ENCODE measurements at places on chromosomes 11 and 22. TPM values are rescaled to one million over a fixed set of nuclear protein-coding genes. Genes with fewer than 3 reads are reported as not detected.

Gene HOATZ
- not detected for total RNA-seq

DNA sequence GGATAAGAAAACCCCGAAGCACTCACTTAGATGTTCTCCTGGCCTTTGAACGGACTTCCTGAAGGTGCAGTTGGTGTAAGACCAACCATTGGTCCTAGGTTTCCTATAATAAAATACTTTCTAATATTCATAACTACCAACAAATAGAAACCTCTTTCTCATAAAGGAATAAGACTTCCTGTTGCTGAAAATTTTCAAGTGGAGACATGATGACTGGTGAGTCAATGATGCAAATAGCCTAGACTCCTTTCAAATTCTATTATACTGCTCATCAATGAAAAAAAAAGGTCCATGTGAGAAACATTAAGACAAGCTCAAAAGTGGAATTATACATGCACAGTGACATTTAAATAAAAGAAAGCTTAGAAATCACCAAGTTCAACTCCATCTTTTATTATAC, 862.8 kb downstream of the FAM181B start:
- H3K36me3 ChIP-seq, result peaks cover 4% of the 10 kb centered on the region
- DNase-seq, result no peak
- H3K27ac ChIP-seq, result peak overlapping the region; percentile 92
- H3K4me1 ChIP-seq, result peaks cover 58% of the 10 kb centered on the region
- H3K4me3 ChIP-seq, result peak overlapping the region; percentile 74
- H3K27me3 ChIP-seq, result no peaks in the 10 kb centered on the region

DNA sequence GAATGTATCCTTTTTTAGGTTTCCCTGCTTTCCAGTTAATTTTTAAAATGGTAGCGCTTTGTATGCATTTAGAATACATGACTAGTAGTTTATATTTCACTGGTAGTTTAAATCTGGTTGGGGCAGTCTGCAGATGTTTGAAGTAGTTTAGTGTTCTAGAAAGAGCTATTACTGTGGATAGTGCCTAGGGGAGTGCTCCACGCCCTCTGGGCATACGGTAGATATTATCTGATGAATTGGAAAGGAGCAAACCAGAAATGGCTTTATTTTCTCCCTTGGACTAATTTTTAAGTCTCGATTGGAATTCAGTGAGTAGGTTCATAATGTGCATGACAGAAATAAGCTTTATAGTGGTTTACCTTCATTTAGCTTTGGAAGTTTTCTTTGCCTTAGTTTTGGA, 86.4 kb upstream of the BIRC3 start:
- no peaks in the 10 kb centered on the region for H3K4me1 ChIP-seq
- no peaks in the 10 kb centered on the region for H3K36me3 ChIP-seq
- H3K27me3 ChIP-seq, result peaks cover 6% of the 10 kb centered on the region
- H3K27ac ChIP-seq, result no peak overlapping the region

DNA sequence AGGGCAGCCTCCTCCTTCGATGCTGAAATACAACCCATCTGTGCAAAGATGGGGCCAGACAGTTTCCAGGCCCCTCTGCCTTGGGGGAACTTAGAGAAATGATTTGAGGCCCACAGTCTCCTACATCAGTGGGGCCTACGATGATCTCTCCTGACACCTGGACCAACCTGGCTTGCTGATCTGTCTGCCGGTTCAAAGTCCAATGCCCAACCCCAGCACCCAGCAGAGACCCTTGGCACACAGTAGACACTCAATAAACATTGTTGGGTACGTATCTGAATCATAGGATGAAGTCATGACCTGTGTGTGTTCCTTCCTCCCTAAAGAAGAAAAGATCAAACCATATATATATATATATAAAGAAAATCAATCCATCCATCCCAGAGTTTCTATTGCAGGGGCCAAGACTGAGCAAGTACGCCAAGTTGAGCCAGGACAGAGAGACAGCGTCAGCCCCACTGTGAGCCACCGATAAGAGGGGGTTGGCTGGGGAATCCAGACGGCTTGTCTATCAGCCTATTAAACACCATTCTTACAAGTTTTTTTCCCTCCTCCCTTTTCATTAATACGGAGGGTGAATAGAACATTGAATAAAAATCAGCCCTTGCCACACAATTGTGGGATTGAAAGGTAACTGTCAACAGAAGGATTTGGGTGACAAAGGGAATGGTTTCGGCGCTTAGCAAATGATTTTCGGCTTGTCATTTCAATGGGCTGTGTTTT, 244.1 kb downstream of the MN1 start:
- H3K4me3 ChIP-seq, result no peak overlapping the region
- no peaks in the 10 kb centered on the region for H3K4me1 ChIP-seq
- H3K27ac ChIP-seq, result no peak overlapping the region

Data from activated naive CD4-positive, alpha-beta T cell treated with anti-CD3 and anti-CD28 coated beads for 36 hours (primary cell).